ENCODE measurements at places on chromosomes 2 and 18.
A peak's percentile ranks its signal among the peaks of the same experiment; 100 is the strongest.

DNA sequence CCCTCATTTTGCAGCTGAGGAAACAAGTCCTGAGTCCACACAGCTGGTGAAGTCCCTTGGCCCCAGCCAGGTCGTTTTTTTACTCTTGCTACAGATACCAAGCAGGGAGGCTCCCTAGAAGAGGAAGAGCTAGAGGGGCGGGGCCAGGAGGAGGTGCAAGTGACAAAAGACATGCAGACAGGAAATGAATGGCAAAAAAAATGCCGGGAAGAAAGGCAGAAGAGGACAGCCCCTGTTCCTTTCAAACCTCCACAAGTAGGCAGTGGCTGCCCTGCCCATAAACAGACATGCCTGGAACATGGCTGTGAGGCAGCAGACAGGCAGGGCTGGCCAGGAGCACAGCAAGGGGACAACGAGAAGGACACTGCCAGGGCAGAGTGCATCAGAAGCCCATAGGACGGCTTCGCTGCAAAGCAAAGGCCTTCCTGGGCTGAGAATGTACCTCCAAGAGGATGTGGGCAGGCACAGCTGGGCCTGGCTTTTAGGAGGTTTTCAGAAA is 108.7 kb downstream of the ZBTB7C start:
- no peak for DNase-seq

DNA sequence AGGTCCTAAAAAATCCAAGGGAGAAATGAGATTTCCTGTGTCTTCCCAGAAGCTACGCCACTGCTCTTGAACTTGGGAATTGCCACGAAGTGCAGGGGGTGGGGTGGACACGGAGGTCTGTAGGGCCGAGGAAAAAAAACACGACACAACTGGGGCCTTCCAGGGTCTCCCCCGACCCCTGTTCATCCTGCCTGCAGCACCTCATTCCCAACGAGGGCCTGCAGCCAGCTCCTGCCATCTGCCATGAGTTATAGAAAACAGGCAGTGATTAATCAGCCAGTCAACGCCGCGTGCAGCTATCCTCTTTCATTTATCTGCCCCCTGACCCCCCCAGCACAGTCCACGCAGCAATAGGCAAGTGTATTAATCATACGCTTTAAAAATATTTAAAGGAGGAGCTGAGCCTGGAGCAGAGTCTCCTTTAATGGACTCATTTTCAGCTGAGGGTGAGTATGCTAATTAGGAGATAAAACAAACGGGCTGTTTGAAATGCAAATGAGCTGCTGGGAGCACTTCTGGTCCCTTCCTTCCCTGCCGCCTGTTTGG is 209.9 kb downstream of the TFCP2L1 start:
- no peak for DNase-seq

DNA sequence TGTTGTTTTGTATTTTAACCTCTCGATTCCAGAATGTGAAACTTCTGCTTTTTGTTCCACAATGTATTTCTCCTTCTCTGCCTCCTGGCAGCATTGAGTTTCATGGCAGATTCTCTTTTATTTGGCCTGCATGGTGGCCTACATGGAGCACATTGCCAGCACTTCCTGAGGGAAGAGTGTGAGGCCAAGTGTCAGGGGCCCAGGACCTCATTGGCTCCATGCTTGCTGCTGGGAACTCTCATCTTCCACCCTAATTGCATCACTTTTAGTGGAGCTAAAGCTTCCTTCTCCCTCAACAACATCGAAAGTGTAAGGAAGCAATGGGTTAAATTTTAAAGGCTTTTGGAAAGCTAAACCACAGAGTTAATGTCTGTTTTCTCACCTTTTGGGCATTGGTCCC is 9.5 kb downstream of the TRIB2 start:
- DNase-seq = no peak

GRCh38 chr18:73007195-73007914 is 139.6 kb upstream of the NETO1 start:
- DNase-seq = no peak

- DNase-seq = peak; percentile 78
These were observed 246.0 kb downstream of the LDLRAD4 start for GRCh38 chr18:13464432-13465123.

- DNase-seq = no peak
These were observed 149.4 kb upstream of the PTPRM start for GRCh38 chr18:7417727-7418126.

GRCh38 chr2:235024931-235025773 is 73.3 kb downstream of the SH3BP4 start:
- DNase-seq = no peak

Data from activated T-cell treated with anti-CD3 and anti-CD28 coated beads, Interleukin-2, amount 50 U/mL, for 24 hours (primary cell).